ENCODE measurements at places on chromosomes 3 and 15.

GRCh38 chr3:78015856-78016255, 976.0 kb downstream of the ROBO2 start:
- DNase-seq, result no peak

DNA sequence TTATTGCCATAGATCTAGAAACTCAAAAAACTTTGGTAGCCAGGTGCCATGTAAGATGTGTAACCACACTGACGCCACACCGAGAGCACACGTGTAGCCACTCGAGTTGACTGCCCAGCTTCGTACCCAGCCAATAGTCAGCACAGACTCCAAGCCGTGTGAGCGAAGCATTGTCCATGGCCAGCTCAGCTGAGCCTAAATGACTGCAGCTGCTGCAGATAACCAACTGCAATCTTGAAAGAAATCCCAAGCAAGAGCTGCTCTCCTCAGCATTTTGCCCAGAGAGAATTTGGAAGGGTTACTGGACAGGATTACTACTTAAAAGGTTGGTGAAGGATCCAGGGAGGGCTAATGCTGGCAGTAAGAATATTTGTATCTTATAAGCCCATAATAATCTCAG, 193.0 kb upstream of the THRB start:
- no peak for DNase-seq

DNA sequence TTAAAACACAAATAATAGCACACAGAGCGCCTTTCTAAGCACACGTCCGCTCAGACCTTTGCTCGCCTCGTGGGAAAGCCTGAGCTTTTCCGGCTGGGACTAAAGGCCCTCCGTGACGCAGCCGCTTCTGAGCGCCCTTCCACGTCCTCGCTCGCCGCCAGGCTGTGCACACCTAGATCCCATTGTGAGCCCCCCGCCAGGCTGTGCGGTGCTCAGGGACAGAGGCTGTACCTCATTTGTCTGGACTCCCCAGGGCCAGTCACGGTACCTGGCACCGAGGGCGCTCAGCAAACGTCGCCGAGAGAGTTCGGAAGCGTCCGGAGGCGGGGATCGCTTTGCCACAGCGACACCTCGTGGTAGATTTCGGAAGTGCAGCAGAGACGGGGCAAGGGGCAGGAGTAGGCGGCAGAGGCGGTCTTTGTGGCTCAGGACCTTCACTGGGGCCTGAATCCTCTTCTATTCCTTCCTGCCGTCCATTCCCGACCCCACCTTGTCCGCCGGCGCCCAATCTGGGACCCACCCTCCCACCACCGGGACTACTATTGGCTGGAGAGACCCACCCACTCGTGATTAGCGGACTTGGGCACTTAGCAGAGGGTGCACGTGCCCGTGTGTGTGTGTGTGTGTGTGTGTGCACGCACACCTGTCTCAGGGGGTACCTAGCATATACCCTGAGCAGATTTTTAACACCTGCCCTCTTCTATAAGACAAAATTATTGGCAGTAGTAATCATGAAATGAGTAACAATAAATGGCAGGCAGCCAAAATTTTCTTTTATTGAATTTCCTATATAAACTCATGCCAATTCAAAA, 65.6 kb downstream of the RHCG start:
- DNase-seq, result peak; percentile 98

- no peak for DNase-seq
Measured at GRCh38 chr3:28279770-28280169, 38.4 kb downstream of the CMC1 start.

GRCh38 chr3:195895078-195895860, 13.1 kb downstream of the TNK2 start:
- peak; percentile 52 for DNase-seq

GRCh38 chr3:135382188-135382587, 583.3 kb upstream of the PPP2R3A start:
- no peak for DNase-seq

GRCh38 chr3:50322386-50323091, at the start of gene HYAL2:
HYAL2 (minus strand) TSS chr3:50322745; CDS start chr3:50320489, 2,256 bp downstream.
- DNase-seq, result no peak

DNA sequence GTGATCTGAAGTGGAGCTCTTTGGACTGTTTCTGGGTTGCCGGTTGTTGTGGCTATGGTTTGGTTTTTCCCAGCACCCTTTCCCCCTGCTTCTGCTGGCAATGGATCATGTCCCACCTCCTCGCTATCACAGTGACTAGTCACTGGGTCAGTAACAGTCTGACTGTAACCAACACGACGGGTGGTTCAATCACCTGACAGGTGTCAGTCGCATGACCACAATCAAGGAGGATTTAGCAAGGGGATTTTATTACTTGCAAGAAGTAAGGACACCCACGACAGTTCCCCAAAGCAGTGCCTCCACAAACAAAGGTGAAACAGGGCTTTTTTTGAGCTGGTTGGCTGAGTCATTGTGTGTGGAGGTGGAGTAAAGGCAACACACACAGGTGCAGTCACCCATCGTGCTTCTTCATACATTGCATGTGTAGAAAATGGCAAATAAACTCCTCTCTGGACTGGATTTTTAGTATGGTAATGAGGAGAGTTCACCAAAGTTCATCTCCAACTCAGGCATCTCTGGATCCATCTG, 58.8 kb upstream of the FAM3D start:
- DNase-seq, result no peak

GRCh38 chr15:81312790-81313543, 11.0 kb downstream of the STARD5 start:
- no peak for DNase-seq

- no peak for DNase-seq
Measured at GRCh38 chr3:108486941-108487340, 23.5 kb downstream of the MYH15 start.

DNA sequence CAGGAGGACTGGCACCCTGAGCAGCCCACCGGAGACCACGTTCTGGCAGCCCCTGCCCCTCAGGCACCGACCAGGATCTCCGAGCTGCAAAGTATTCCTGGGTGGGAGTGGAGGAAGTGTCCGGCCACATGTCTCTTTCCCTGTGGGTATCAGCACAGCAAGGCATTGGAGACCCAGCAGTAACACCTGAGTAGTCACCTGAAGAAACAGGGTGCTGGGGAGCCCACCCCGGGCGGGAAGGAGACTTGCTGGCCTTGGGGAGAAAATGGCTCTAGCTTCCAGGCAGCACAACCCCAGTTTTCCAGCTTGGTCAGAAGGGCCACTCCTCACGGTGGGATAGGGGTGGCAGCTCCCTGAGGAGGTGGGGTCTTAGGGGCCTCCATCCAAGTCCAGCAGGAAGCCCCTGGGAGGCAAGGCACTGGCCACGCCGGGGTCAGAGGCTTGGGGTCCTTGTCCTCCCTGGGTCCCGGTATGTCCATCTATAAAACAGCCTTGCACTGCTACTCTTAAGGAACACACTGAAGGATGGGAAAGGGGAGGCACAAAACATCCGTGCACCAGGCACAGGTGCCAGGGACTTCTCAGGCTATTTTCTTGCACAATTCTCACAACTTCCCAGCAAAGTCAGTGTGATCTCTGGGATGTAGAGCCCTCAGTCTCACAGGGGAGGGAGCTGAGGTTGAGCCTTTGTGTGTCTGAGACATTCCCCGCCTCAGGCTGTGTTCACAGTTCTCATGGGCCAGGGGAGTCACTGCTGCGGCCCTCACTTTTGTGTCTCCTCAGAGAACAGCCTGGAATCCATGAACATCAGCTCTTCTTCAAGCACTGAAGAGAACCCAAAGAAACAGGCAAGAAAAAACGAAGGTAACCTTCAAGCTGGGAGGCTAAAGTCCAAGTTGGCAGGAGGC, 11.9 kb downstream of the CFAP100 start:
- no peak for DNase-seq

- DNase-seq, result no peak
Measured at GRCh38 chr3:52286777-52287110, 884 bp upstream of the GLYCTK start.

DNA sequence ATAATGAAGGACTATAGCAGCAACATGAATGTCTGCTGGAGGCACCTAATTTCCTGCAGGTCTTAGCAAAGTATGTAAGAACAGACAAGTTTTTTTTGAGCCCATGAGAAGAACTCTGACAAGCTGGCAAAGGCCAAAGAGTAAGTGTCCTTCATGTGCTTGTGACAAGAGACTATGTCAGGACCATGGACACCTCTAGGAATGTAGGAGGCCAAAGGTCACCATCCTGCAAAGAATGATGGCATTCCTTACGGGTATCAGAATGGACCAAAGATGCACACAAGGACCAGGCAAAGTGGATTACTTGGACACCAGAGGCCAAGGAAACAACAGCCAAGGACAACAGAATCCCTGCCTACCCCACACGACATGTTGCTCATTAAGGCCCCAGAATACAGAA, 858.5 kb upstream of the CFAP20DC start:
- DNase-seq, result no peak

DNA sequence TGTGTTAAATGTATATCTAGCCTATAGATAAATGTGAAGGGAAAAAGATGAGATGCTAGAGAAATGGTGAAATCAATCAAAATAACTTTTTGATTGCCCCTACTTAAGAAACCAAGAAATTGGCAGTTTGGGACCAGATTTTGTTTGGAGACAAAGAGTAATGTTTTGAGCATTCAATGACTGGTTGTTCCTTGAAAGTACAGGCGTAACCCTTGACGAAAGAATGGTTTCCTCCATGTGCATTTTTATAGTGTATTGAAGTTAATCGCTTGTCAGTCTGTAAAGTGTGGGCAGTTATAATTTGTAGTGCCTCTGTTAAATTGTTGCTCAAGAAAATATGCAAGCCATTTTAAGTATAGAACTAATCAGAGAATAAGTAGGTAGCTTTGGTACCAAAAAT, 1.2 kb downstream of the KIF23 start:
- DNase-seq, result no peak

GRCh38 chr15:58608129-58608590, 141.3 kb downstream of the ADAM10 start:
- no peak for DNase-seq

DNA sequence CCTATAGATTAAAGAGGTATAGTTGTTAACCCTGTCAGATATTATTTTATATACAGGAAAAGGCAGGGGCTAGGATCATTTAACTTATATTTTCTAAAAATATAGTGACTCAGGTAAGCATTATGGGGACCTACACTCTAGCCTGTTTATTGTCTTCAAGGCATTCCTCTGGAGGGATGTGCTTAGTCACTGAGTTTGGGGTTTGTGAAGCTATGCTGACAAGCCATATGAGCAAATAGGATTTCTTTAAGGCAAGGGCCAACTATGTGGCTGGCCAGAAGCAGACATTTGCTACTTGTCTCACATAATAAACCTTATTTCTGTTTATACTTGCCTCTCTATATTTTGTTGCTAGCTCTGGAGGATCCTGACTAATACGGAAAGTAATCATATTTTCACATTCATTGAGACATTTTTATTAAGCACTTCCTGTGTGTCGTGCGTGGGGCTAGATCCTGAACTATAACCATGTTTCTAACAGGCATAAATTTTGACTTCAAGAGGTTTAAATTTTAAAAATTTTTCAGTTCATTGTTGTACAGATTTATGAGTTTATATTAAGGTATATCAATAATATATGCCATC, 153.4 kb downstream of the OTOL1 start:
- no peak for DNase-seq

DNA sequence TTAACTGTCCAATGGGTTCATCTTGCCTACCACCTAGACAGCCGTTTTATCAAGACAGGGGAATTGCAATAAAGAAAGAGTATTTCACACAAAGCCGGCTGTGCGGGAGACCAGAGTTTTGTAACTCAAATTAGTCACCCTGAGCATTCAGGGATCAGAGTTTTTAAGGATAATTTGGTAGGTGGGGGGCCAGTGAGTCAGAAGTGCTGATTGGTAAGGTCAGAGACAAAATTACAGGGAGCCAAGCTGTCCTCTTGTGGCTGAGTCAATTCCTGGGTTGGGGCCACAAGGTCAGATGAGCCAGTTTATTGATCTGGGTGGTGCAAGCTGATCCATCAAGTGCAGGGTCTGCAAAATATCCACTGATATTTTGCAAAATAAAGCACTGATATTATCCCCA, 29.9 kb upstream of the GPD1L start:
- DNase-seq, result no peak

GRCh38 chr15:43285609-43286037, 18.9 kb upstream of the TGM5 start:
- peak; percentile 54 for DNase-seq

GRCh38 chr15:77481670-77482069, 61.0 kb downstream of the HMG20A start:
- DNase-seq, result no peak
